ENCODE measurements at places on chromosomes 6 and 20.

DNA sequence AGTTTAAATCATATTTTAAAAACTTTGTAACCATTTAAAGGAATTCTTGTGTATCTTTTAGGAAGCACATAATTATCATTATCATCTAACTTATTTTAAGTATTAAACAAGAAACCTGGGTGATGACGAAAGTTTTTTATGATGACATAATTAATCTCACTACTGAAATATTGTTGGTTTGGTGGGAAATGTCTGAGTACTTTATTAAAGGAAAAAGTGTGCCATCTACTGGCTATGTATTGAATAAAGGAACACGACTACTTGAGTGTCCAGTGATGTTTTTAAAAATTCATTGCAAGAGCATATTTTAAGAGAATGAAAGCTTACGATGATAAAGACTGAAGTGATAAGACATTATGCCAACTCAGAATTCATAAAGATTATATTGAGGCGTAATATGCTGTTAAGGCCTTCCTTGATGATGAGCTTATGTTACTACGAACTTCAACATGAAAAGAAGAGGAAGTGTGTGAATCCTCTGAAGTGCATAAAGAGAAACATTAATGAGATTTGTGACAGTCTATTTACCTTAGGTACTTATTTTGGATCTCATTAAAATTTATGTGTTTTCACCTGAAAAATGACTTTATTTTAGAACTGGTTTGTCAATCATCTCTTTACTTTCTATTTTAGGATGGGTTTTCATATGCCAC, 12.0 kb upstream of the TRMT11 start:
- no peak for DNase-seq

DNA sequence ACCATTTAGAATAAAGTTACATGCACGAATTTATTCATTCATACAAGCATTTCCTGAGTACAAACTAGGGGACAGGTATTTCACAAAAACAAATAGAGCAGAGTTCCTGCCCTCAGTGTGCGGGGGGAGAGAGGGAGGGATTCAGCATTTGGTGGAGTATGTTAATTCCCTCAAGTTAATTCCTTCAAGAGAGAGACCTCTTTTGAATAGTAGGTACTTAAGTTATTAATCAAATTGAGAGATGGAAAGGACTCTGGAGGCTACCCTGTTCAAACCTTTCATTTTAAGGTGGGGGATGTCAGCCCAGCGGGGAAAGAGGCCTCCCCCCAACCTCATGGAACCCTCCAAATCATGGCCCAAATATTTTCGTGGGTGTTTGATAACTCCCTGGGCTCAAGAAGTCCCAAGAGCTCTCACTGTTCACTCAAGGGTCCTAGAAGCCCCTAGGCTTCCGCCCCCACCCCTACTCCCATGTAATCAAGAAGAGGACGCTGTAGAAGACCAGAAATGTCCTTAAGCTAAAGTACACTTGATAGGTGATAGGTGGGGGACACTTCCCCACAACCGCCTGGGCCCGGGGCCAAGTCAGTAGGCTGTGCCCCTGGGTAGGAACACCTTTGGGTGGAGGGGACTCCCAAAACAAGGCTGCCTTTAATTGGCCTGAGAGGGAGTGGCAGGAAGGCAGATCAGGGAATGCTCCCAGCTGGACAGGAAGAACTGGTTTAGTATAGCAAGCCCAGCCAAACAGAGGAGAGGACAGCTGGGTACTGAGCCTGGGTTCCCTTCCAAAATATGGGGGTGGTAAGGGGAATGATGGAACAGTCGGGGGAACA, 2.9 kb downstream of the SDC4 start:
- no peak for DNase-seq

GRCh38 chr6:166162599-166163342, 4.9 kb downstream of the TBXT start:
- DNase-seq: no peak

- no peak for DNase-seq
Measured at GRCh38 chr20:48191200-48191599, 405.9 kb upstream of the SULF2 start.

- no peak for DNase-seq
Measured at GRCh38 chr6:162829013-162829742, 101.4 kb downstream of the PACRG start.

- DNase-seq: no peak
Measured at GRCh38 chr6:128513878-128514277, 6.5 kb downstream of the PTPRK start.

GRCh38 chr6:111683749-111684267, 78.1 kb upstream of the TRAF3IP2 start:
- DNase-seq: no peak

GRCh38 chr6:154140743-154141142, 101.7 kb downstream of the OPRM1 start:
- no peak for DNase-seq

- peak; percentile 29 for DNase-seq
Measured at GRCh38 chr6:73134588-73134987, 90.7 kb downstream of the KHDC1L start.

DNA sequence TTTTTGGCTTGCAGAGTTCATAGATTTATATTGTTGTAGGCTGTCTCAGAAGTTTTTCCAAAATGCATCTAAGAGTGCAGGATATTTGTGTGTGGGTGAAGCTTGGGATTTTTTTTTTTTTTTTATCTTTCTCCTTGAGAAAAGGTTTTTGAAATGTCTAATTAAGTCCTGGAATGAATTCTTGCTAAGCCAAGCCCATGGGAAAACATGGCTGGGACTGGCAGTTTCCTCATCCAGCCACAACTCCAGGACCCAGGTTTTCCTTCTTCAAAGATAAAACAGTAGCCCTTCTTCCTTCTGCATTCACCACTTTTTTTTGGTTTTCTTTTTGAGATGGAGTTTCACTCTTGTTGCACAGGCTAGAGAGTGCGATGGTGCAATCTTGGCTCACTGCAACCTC, 242.5 kb upstream of the JAG1 start:
- DNase-seq: no peak

GRCh38 chr6:41967312-41968287, 26.0 kb upstream of the CCND3 start:
- DNase-seq: no peak

GRCh38 chr6:125165256-125165655, 11.7 kb downstream of the TPD52L1 start:
- DNase-seq: no peak

GRCh38 chr6:134873500-134874388, 76.2 kb downstream of the ALDH8A1 start:
- no peak for DNase-seq

DNA sequence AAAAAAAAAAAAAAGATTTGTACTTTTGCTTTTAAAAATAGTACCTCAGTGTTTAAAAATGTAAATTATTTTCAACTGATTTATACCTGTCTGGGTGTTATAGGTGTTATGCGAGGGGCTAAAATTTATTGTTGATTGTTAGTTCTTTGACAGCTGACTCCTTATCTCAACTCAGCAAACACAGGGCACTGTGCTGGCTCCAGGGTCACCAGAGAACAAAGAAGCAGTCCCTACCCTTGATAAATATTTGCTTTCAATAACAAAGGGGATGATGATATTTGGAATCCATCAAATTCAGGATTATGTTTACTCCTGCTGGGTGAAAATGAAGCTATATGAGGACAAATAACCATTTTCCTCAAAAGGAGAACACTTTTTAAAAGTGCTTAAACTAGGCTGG, 34.2 kb upstream of the KAT14 start:
- DNase-seq: no peak

GRCh38 chr20:6081236-6081635, 27.4 kb upstream of the LRRN4 start:
- DNase-seq: no peak

GRCh38 chr20:57564951-57565642, 4.2 kb downstream of the PCK1 start:
- no peak for DNase-seq

- DNase-seq: no peak
Measured at GRCh38 chr6:109229536-109229935, 134.2 kb downstream of the CEP57L1 start.

- DNase-seq: no peak
Measured at GRCh38 chr6:47151232-47151898, 109.2 kb upstream of the ADGRF1 start.

DNA sequence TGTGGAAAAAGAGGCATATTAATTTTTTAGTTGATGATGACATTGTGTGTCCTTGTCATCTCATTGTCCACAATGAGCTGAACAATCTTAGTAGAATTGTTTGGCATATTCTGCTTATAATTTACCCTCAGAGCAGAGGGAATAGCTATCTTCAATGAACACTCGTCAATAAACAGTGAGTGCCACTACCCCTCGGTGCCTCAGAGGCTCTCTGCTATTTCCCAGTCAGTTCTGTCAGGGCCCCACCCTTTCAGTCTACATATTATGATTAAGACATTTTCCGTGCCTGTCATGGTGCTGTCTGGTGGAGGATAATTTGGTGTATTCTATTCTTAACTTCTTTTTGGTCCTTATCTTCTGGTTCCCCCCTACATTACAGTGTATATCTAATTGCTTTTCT, 31.2 kb downstream of the NUS1 start:
- no peak for DNase-seq

- DNase-seq: no peak
Measured at GRCh38 chr20:50982363-50982762, 23.7 kb downstream of the MOCS3 start.

GRCh38 chr6:106103728-106104109, 17.6 kb downstream of the PRDM1 start:
- DNase-seq: peak; percentile 24

GRCh38 chr20:3699037-3699436, 13.4 kb downstream of the SIGLEC1 start:
- no peak for DNase-seq

- DNase-seq: no peak
Measured at GRCh38 chr20:5654557-5654956, 95.6 kb upstream of the SHLD1 start.

DNA sequence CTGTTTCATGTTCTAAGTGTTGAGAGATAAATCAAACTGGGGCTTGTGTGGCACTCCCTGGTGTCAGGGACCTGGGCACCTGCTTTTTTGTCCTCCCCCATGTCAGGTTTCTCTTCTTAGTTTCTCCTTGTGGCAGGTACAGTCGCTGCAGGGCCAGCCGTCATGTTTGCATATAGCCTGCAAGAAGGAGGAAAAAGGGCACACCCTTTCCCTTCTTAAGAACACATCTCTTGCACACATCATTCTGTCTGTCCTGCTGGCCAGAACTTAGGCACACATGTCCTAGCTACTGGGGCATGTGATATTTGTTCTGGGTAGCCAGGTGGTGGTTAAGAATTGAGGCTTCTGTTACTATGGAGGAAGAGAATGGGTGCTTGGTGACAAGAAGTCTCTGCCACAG, 27.9 kb downstream of the CDC5L start:
- DNase-seq: no peak

- no peak for DNase-seq
Measured at GRCh38 chr6:142218446-142218845, 71.4 kb downstream of the VTA1 start.

- no peak for DNase-seq
Measured at GRCh38 chr6:109303640-109304283, 78.5 kb downstream of the CD164 start.

GRCh38 chr6:4125500-4125899, 9.9 kb downstream of the ECI2 start:
- no peak for DNase-seq

GRCh38 chr20:33875055-33875454, 63.9 kb downstream of the CHMP4B start:
- no peak for DNase-seq

- DNase-seq: no peak
Measured at GRCh38 chr20:61173961-61174725, 77.9 kb upstream of the CDH4 start.

DNA sequence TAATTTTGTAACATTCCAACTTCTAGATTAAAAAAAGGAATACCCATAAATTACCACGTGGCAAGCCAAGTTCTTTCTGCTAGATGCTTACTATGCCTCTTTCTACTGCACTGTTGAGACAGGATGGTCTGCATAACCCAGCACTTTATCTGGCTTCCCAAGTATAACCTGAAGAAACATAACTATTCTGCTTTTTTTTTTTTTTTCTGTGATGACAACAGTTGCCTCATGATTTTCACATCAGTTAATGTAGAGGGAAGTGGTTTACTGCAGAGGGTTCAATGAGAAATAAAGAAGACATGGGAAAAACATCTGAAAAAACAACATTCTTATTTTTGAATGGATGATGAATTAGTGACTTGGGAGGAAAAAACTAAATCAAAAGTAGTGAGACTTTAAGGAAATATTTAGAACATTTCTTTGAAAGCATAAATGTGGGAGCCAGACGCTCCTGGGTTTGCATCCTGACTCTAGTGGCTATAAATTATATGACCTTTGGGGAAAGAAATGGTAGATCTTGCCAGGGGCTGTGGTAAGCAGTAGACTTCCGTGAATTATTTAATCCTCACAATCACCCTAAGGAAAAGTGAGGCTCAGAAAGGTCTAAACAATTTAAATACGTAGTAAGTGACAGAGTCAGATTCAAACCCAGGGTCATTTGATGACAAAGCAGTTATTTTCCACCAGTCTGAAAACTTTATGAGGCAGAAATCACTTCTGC, 230.7 kb downstream of the PHACTR1 start:
- DNase-seq: no peak

DNA sequence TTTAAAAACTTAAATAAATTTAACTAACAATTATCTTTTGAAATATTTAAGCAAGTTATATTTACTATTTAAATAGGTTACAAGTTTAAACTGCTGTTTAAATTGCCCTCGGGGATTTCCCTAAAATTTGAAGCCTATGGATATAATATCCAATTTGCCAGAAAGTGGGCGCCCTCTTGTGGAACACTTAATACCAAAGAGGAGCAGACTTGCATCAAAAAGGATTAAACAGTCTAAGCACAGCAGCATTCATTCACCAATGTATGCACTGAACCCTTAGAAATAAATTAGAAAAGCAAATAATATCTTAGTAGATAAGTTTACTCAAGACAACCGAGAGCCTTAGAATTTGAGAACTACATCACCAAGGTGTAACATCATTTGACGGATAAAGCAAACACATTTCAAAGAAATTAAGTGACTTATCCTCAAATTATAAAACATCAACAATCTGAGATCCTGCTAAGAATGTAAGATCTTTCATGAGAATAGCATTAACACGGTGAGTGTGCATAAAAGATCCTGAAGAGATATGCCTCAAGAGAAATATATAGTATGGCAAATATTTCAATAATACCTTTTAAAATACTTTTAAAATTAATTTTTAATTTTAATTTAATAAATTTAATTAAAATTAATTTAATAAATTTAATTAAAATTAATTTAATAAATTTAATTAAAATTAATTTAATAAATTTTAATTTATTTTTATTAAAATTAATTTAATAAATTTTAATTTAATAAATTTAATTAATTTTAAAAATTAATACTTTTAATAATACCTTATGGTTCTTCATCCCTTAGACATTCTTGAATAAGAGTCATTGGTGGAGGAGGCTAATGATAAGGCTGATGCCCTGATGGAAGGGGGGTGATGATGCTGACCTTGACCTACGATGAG, 11.5 kb upstream of the MEP1A start:
- no peak for DNase-seq

DNA sequence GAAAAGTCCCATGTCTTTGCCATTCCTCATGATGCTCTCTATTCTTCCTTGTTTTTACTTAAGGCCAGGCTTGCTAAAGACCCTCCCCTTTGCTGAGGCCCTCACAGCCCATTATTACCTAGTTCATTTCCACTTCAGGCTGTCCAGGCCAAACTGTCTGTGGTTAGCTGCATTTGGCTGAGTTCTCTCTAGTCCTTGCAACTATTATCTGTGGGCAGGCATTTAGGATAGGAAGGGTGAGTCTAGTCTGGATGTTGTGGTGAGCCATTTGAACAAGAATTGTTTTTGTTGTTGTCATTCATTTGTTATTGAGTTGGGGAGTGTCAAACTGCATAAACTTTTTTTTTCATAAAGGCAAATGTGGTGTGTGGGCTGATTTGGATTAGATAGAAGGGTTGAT, 182.4 kb downstream of the CD109 start:
- no peak for DNase-seq
